Left cardiac atrium (tissue), 4 donors: ENCODE measurements at places on chromosomes 5 and 9. TPM values are rescaled to one million over a fixed set of nuclear protein-coding genes. Genes with fewer than 3 reads are reported as not detected.

HTR1A gene
- total RNA-seq, result not detected

SLIT3 gene
- total RNA-seq, result 71.1 TPM

SPINK7 gene
- total RNA-seq, result not detected

PCDHGB5 gene
- 6.4 TPM for total RNA-seq

DNA sequence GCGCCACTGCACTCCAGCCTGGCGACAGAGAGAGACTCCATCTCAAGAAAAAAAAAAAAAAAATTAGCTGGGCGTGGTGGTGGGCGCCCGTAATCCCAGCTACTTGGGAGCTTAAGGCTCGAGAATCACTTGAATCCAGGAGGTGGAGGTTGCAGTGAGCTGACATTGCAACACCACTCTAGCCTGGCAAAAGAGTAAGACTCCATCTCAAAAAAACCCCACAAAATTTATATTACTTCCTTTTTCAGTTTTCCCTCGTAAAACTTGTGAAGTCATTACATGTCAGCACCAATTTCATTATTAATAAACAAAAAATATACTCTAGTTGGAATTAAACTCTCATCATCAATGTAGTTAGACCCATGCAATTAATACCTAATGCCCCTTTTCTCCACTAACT, 43.9 kb downstream of the SHLD3 start:
- DNase-seq, result no peak

- no peak for DNase-seq
Measured at GRCh38 chr9:115025721-115026120, 92.2 kb downstream of the TNC start.

GRCh38 chr9:112387115-112387514, 7.2 kb downstream of the HSDL2 start:
- no peak for DNase-seq

GRCh38 chr5:154138701-154139100, 51.8 kb upstream of the GALNT10 start:
- DNase-seq, result peak; percentile 77

GRCh38 chr5:11224436-11225187, 463.6 kb upstream of the DAP start:
- no peak for DNase-seq
